ENCODE measurements at places on chromosomes 16 and 17. TPM values are rescaled to one million over a fixed set of nuclear protein-coding genes. Genes with fewer than 3 reads are reported as not detected.

- peak; percentile 80 for DNase-seq
Observed at GRCh38 chr17:61247439-61247838, 152.2 kb upstream of the TBX2 start.

- DNase-seq: no peak
Observed at GRCh38 chr17:8147805-8148404, 4.3 kb downstream of the PER1 start.

- DNase-seq: no peak
Observed at GRCh38 chr17:12178644-12179330, 158.1 kb downstream of the MAP2K4 start.

- DNase-seq: no peak
Observed at GRCh38 chr16:10982465-10983150, 38.2 kb downstream of the CLEC16A start.

DNA sequence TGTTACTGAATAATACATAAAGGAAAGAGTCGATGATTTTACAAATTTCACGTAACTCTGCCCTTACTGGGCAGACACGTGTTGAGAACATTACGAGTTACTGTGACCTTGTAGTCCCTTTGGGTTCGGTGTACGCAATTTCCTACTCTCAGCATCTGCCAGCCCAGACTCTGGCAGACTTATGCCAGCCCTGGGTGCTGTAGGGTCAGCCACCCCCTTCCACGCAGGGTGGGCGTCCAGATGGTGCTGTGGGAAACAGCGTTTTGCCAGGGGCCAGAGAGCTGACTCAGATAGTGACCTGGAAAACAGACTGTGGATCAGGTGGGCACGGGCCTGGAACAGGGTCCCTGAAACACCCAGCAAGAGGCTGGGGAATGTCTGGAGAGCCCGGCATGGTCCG, 148.9 kb downstream of the RPTOR start:
- DNase-seq: no peak

- DNase-seq: peak; percentile 41
Observed at GRCh38 chr17:48997827-48998586, 822 bp downstream of the IGF2BP1 start.

DNA sequence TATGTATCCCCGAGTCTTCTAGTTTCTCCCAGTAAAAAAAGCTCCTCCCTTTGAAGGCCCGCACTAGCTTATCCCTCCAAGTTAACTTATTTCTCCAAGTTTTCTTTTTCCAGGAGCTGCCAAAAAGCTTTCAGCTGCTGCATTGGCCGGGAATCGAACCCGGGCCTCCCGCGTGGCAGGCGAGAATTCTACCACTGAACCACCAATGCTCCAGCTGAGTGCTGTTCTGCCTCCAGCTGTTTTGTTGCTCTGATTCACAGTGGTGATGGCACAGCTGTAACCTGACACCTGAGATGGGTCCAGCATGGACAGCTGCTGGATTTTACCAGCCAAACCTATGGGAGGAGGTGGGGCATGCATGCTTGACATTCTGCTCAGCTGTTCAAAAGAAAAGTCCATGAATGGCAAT, 22.1 kb downstream of the VAC14 start:
- peak; percentile 80 for DNase-seq

DNA sequence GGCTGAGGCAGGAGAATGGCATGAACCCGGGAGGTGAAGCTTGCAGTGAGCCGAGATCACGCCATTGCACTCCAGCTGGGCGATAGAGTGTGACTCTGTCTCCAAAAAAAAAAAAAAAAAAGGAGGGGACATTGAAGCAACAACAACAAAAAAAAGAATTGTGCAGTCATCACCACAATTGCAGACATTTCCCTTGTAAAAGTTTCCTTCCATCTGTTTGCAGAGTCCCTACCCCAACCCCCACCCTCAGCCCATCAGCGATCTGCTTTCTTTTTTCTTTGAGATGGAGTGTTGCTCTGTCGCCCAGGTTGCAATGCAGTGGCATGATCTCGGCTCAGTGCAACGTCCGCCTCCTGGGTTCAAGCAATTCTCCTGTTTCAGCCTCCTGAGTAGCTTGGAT, 3.7 kb downstream of the MGRN1 start:
- DNase-seq: no peak

DNA sequence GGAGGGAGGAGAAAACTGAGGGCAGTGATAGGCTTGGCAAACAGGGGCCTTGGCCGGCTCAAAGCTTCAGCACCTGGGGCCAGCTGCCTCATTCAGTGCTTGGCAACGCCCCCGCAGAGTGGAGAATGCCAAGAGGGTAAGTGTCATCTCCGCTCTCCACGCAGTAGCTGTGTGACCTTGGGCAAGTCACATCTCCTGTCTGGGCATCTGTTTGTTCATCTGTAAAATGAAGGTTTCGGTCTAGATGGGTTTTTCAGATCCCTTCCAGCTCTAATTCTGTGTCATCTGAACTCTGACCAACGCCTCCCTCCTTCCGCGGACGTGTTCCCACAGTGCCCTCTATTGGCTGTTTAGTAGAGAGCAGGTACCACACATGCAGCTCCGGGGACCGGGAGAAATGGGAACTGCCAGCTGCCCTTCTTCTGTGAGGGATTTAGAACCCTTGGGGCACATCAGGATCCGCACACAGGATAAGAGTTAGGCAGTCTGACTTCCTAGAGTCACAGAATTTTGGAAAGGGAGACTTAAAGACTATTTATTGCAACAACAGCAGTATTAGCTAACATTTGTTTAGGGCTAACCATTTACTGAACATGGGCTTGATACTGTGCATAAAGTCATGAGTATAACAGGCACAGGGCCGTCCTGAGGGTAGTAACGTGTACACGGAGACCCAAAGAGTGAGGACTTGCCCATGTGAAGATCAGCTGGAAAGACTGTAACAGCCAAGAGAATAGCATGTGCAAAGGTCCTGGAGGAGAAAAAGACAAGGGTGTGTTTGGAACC, 26.8 kb downstream of the GP2 start:
- DNase-seq: peak; percentile 64

DNA sequence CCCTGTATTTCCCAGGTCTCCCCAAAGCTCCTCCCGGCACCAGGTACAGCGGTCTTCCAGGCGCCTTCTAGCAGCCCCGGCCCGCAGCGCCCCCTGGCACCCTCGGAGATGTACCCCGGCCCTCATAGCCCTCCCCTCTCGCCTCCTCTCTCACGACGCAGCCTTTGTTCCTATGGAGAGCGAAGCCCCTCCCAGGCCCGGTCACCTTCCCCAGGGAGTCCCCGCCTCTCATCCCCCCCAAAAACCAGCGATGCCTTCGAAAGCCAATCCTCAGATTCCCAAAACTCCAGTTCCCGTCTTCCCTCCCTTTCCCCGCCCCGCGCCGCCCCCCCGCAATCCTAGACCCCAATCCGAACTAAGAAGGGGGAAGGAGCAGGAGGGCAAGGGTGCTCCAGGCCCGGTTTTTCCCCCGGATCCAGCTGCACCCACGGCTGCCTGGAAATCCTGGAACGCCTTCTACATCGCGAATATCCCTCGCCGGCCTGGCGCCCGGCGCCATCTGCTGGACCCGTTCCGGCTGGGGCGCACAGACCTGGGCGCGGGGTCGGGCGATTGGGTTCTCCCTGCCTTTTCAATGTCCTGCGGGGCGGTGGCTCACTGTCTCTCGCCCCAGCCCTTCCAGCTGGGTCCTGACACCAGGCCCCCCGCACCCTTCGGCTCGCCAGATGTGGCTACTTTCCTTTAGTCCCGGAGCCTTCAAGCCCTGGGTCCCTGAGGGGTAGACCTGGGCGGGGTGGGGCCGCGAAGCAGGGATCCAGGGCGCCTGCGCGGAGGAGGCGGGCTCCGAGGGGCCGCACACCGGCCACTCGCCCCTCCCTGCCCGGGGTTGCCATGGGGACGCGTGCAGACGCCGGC, at the start of gene DNAH2:
DNAH2 (plus strand) TSS at position 844 of the 855 bp plus-strand sequence. CDS start 1,991 bp downstream, outside the sequence.
- peak; percentile 96 for DNase-seq

GRCh38 chr16:56143666-56144065, 47.6 kb upstream of the GNAO1 start:
- DNase-seq: no peak

DNA sequence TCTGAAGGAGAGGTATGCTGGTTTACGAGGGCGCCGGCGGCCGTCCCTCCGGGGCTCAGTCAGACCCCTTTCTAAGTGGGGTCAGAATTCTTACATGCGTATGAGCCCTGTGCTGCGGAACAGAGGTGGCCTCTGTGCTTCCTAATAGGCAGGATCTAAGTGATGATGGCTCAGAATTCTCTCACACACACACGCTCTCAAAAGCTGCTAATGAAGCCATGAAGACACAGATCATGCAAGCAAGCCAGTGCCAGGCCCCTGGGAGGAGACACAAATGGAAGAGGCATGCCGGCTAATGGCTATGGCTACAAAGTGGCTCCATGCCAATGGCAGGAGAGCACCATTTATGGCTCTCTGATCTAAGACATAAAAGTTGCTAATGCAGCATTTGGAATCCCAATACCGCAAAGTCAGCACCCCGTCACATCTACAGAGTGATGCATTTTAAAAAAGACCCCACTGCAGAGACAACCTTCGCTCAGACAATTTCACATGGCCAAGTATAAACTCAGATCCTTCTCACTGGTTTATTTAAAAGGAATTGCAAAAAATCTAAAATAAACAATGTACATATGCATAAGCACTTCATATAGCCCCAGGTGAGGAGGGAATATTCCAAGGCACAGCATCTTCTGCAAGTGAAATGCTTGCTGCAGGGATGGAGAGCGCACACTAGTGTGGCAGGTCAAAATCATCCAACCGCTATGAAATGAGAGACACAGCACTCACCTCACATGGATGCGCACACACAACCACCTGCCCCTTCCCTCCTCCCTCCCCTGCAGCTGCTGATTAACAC, 24.5 kb downstream of the NPLOC4 start:
- DNase-seq: no peak

- DNase-seq: no peak
Observed at GRCh38 chr16:1280783-1281182, 24.9 kb downstream of the TPSD1 start.

DNA sequence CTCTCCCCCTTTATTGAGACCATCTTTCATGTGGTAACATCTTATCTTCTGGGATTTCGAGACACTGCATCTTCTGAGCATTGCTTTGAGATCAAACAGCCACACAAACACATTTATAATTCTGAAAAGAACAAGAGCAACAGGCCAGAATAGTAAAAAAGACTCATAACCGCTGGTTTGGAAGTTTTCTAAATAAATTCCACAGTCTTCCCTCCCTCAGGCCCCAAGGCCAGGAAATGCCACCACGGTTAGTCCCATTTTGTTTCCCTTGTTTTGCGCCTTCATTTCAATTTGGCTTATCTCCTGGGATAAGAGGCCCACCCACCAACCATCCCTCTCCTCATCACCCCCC, 25.3 kb downstream of the LITAF start:
- DNase-seq: no peak

DNA sequence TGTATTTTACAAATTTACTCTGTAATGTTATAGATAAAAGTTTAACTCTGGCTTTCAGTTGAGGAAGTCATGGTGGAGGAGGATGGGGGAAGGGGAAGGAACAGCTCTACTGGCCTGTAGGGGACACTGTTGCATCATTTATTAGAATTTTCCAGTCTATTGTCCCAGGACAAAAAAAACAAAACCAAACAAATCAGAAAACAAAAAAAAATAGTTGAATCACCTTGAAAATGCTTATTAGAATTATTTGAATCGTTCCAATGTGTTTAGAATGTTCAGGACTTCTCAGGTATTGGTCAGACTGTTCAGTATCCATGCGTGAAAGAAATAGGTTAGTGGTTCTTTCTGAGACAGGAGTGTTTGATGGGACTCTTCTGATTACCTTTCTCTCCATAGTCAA, 242.0 kb downstream of the FTO start:
- DNase-seq: peak; percentile 6

The MYH3 gene
- 0.80 TPM for total RNA-seq

The TBX21 gene
- 0.06 TPM for total RNA-seq

The CCDC40 gene
- total RNA-seq: 1.3 TPM

The PDILT gene
- total RNA-seq: not detected

The PHB1 gene
- 182 TPM for total RNA-seq

The DRC7 gene
- not detected for total RNA-seq

The NME3 gene
- total RNA-seq: 16.5 TPM

The INPP5K gene
- total RNA-seq: 43.3 TPM
